Activated CD8-positive, alpha-beta memory T cell treated with anti-CD3 and anti-CD28 coated beads, Interleukin-2, amount 10 ng/mL, durations not matched to agents 7 days and 5 days (primary cell): ENCODE measurements at places on chromosomes 7 and 10. TPM values are rescaled to one million over a fixed set of nuclear protein-coding genes. Genes with fewer than 3 reads are reported as not detected.

Gene GPR85
- not detected for total RNA-seq

Gene ANKRD61
- 0.47 TPM for total RNA-seq

Gene NKX2-3
- total RNA-seq: not detected

Gene TMEM178B
- 1.9 TPM for total RNA-seq

Gene CYP3A7
- not detected for total RNA-seq

Gene WNT8B
- total RNA-seq: not detected

Gene ZNF22
- total RNA-seq: 29.6 TPM

Gene IFIT2
- 34.4 TPM for total RNA-seq

Gene HKDC1
- 0.61 TPM for total RNA-seq

Gene ANAPC16
- total RNA-seq: 61.4 TPM

Gene INHBA
- total RNA-seq: not detected

Gene CTBP2
- 0.82 TPM for total RNA-seq

Gene FAM25G
- total RNA-seq: not detected

Gene MYO1G
- total RNA-seq: 567 TPM

Gene AS3MT
- not detected for total RNA-seq

Gene LIPF
- total RNA-seq: not detected

Gene KCP
- 0.20 TPM for total RNA-seq

Gene AIMP2
- total RNA-seq: 45.6 TPM

Gene ASB10
- not detected for total RNA-seq

Gene SPDYE6
- not detected for total RNA-seq

Gene NME8
- total RNA-seq: not detected
